ENCODE measurements at places on chromosomes 4 and X.

DNA sequence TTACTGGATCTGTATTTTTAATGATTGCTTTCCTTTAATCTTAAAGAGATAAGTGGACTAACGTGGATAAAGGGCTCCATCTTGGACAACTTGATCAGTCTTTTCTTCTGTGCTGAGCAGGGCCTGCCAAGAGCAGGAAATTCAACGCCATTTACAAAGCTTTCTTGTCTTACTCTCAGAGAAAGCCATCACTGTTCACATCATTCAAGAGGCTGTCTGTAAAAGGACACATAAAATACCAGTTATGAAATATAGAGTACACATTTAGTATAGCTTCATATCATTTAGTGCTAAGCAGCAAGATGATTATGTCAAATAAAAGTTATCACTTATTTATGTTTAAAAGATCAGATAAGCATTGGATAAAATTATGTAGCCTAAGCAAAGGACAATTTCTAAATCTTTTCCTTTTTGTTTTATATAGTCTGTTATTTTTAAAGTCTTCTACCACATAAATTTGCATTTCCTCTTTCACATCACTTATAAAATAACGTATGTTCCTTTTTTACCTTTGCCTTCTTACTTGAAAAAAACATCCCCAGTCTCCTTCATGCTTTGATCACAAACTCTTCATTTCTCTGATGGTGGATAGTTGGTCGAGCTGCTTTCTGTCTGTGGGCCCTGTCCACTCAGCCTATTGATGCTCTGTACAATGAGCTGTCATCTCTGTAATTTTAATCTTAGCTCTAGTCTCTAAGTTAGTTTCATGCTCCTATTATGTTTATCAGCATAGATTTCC is 2.1 kb upstream of the CCNG2 start:
- DNase-seq: no peak

DNA sequence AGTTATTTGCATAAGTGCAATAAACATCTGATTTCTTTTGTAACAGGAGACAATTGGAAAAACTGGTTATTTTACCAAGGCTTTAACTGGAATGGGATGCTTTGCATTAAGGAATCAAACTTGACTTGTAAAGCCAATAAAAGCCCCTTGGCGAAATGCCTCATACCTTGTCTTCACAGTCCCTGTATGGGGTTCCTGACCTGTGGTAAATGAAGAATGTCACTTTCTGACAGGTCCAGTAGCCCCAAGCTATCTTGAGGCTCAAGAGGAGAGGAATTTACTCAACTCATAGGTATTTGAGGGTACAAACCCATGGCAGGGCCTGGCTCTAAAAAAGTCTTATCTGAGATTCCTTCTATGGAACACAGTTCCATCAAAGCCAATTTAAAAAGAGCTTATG is 78.0 kb downstream of the ACOX3 start:
- no peak for DNase-seq

DNA sequence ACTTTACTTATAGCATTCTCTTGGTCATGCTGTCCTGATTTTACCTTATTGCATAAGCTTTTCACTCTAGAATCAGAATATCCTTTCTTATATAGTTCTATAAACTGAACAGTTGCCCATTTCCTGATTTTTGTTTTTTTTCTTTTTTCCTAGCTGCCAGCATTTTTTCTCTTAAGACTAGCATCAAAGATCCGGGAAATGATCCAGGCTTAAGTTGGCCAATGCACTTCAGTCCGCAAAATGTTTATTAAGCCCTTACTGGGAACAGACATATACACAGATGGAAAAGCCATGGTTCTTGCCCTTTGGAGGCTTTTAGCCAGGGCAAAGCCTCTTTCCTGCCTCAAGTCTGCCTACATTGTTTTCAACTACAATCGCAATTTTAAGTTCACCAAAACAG is 10.1 kb upstream of the BMP2K start:
- DNase-seq: no peak

DNA sequence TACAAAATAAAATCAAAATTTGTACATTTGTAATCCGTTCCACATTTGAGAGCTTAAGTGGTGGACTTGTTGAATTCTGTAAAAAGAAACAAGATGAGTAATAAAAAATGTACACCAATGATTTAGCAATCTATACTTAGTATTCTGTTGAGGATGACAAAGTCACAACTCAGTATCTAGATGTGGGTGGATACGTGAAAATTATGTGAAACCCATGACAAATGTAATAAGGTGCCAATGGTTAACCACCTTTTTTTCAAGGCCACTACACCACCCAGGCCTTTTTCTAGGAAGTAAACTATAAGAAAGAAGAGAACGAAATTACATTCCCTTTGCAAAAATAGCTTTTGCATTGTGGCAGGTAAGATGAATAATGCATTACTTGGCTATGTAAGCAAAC is 77.0 kb downstream of the ATP8A1 start:
- no peak for DNase-seq

DNA sequence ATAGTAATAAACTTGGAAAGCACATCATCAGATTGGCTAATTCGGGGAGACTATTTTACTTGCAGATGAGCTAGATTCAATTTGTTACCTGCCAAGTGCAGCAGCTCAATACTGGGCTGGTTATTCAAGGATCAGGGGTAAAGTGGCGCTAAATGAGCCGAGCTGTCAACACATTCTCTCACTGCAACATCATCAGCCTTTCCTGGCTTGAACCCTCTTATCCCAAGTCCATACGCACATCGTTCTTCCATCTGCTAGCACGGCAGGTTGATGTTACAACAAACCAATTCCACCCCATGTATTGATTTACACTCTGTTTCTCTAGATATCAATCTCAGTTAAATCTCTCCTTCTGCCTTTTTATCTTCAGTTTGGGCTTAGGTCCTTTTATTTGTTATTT is 2101.5 kb upstream of the AGA start:
- DNase-seq: no peak

DNA sequence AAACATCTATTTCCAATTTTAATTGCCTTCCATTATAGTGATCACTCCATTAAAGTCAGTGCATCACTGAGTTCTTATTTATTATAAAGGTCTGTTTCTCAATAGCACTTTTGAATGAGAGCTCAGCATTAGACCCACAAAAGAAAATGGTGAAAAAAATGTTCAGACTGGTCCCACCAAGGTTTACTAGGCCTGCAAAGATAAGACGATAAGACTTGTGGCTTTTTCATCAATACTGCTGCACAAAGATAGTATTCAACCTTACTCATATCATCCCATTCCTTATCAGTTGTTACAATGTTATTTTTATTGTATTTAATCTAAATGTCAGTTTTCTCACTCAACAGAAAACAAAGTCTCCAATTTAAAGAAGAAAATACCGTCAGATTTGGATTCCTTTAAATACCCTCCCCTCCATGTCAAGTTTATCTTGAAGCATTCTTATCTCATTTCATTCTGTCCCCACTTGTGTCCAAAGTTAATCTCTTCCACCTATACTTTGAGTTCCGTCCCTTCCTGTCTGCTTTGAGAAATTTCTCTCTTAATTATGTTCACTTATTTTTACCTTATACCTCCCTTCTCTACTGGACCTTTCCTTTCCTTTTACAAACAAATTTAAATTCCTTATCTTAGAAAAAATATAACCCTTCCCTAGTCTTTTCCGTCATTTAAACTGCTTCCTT is 140.0 kb downstream of the GASK1B start:
- no peak for DNase-seq

All from aorta (tissue), 5 donors.